ENCODE measurements at places on chromosomes 5 and 9. TPM values are rescaled to one million over a fixed set of nuclear protein-coding genes. Genes with fewer than 3 reads are reported as not detected.

DNA sequence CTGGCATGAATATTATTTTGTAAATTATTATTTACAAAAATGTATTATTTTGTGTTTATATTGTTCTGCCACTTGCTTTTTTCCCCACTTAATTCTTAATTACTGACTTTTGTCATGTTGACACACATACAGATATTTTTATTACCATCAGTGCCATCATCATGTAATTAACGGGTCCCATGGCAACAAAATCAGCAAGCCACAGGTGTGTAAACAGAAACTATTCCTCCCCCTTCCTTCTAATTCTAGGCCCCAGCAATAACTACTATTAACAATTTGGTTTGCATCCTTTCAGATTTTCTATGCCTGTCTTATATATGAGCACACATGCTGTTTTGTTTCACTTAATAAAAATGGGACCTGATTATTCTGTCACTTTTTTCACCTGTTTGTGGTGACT lies 29.3 kb downstream of the CYFIP2 start:
- DNase-seq: no peak

OR1L8 gene
- total RNA-seq: not detected

PAPPA gene
- 3.0 TPM for total RNA-seq

IRF1 gene
- total RNA-seq: 10.7 TPM

All from tongue (tissue), 3 donors.